ENCODE measurements at places on chromosomes 2 and 18.

- no peaks in the 10 kb centered on the region for H3K27me3 ChIP-seq
- no peak overlapping the region for H3K27ac ChIP-seq
- H3K4me3 ChIP-seq, result no peak overlapping the region
- no peaks in the 10 kb centered on the region for H3K36me3 ChIP-seq
- peaks cover 29% of the 10 kb centered on the region for H3K4me1 ChIP-seq
Measured at GRCh38 chr2:20421988-20422370, 24.9 kb upstream of the RHOB start.

- peak overlapping the region; percentile 35 for H3K4me3 ChIP-seq
- no peaks in the 10 kb centered on the region for H3K27me3 ChIP-seq
- H3K36me3 ChIP-seq, result no peaks in the 10 kb centered on the region
- DNase-seq, result peak; percentile 92
- H3K4me1 ChIP-seq, result peaks cover 52% of the 10 kb centered on the region
- H3K27ac ChIP-seq, result peak overlapping the region; percentile 97
Measured at GRCh38 chr2:9178904-9179571, 27.6 kb upstream of the ASAP2 start.

- H3K27ac ChIP-seq, result no peak overlapping the region
- H3K4me3 ChIP-seq, result no peak overlapping the region
- no peaks in the 10 kb centered on the region for H3K36me3 ChIP-seq
- DNase-seq, result no peak
Measured at GRCh38 chr2:32363597-32363996, 6.8 kb downstream of the BIRC6 start.

- peaks cover 15% of the 10 kb centered on the region for H3K4me1 ChIP-seq
- peaks cover 39% of the 10 kb centered on the region for H3K36me3 ChIP-seq
- no peak overlapping the region for H3K4me3 ChIP-seq
- H3K27ac ChIP-seq, result no peak overlapping the region
- no peaks in the 10 kb centered on the region for H3K27me3 ChIP-seq
Measured at GRCh38 chr2:9341337-9341887, 81.9 kb downstream of the ITGB1BP1 start.

GRCh38 chr2:152624805-152625204 lies 92.5 kb downstream of the PRPF40A start:
- H3K4me1 ChIP-seq, result peaks cover 6% of the 10 kb centered on the region

DNA sequence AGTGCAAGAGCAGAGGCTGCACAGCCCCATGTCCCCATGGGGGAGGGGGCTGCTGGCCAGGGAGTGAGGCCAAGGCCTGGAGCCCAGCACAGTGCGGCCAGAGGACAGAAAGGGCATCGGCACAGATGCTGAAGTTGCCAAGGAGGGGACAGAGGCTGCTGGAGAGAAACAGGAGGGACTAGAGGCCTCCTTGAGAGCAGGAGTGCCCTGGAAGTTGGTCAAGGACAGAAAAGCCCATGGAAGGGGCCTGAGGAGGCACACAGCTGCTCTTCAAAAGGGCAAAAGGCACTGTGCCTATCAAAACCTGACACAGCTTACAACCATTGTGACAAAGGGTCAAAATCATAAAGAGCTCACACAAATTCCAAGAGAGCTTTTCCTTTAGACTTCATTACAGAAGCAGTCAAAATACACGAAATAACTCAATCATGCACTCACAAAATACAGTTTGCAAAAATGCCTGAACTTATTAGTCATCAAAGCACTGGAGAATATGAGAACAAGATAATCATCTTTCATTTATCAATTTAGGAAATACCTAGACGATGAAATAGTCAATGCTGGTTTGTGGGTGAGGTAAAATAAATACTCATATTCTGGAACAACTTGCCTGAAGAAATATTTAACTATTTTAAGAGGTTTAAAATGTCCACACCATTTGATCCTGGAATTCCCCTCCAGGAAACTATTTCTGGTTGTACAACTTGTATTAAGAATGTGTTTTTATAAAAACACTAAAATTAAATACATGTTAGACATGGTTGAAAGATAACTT lies 79.6 kb downstream of the USP40 start:
- peaks cover 38% of the 10 kb centered on the region for H3K4me1 ChIP-seq
- H3K36me3 ChIP-seq, result peaks cover 49% of the 10 kb centered on the region
- H3K4me3 ChIP-seq, result 0 out of 2 replicates have a peak overlapping the region, but pooled peaks have one; percentile 22
- H3K27ac ChIP-seq, result peak overlapping the region; percentile 20
- DNase-seq, result peak; percentile 78

- H3K4me1 ChIP-seq, result peaks cover 43% of the 10 kb centered on the region
- H3K36me3 ChIP-seq, result no peaks in the 10 kb centered on the region
- H3K27me3 ChIP-seq, result 0 out of 2 replicates have a peak, but pooled peaks cover 3% of the 10 kb centered on the region
- DNase-seq, result no peak
- no peak overlapping the region for H3K4me3 ChIP-seq
- H3K27ac ChIP-seq, result no peak overlapping the region
Measured at GRCh38 chr2:109244304-109244582, 115.2 kb downstream of the SH3RF3 start.

DNA sequence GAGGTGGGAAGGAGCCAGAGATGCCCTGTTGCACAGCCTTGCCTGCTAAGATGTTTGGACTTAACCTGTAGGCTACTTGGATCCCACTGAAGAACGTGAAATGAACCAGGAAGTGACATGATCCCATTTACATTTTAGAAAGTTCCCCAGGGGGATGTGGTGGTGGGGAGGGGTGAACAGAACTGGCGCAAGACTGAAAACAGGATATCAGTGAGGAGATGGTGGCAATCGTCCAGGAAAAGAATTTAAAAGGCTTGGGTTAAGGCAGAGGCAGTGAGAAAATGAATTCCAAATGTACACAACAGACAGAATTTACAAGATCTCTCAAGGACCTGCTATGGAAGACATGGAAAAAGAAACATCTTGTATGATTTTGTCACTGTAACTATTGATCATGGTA lies 42.3 kb downstream of the SULT1C2 start:
- no peaks in the 10 kb centered on the region for H3K36me3 ChIP-seq
- H3K27me3 ChIP-seq, result no peaks in the 10 kb centered on the region
- H3K4me3 ChIP-seq, result no peak overlapping the region
- DNase-seq, result no peak
- H3K4me1 ChIP-seq, result no peaks in the 10 kb centered on the region

DNA sequence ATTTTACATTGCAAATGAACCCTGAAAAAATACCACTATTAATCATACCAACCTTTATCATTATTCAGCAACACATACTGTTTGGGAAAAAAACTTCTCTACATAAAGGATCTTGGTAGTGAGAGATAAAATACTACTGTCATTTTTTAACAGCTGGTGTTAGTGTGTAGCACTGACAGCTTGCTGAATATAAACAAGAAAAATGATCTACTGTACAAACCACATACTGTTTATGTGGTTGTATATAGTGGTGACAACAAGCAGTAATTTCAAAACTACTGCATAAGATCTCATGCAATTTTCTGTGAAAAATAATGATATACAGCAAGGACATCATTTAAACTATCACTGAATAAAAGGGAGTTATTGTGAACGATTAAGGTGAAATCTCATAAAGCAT lies 601.2 kb downstream of the LRP1B start:
- no peak overlapping the region for H3K27ac ChIP-seq
- H3K4me3 ChIP-seq, result no peak overlapping the region
- DNase-seq, result no peak
- H3K4me1 ChIP-seq, result no peaks in the 10 kb centered on the region

All from GM23248 (cell line).